Hippocampal formation (tissue), 2 donors: ENCODE measurements at places on chromosomes 7 and 10.

DNA sequence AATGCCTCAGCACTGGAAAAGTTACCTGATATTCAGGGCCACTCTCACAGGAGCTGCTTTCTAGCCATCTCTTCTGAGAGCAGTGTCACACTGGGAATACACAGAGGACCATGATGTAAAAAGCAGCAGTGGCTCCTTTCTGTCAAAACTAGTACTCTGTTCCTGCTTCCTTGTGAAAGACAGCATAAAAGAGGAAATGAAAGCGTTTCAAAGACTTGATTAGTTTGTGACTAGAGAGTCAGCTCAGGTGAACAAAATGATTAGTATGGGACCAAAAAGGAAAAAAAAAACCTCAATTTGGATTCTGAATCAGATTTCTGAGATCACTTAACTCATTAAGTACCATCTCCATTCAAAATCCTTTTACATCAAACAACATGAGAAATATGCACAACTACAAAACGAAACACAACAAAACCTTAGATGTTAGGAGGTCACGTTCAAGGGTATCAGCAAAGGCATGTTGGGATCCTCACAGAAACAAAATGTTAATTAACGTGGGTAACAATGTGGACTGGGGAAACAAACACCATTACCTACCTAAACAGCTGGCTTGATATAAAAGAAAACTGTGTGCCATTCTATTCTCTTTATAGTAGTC is 103.7 kb downstream of the MACC1 start:
- peak; percentile 19 for DNase-seq

GRCh38 chr10:128550045-128550444 is 423.8 kb upstream of the MKI67 start:
- DNase-seq: no peak

DNA sequence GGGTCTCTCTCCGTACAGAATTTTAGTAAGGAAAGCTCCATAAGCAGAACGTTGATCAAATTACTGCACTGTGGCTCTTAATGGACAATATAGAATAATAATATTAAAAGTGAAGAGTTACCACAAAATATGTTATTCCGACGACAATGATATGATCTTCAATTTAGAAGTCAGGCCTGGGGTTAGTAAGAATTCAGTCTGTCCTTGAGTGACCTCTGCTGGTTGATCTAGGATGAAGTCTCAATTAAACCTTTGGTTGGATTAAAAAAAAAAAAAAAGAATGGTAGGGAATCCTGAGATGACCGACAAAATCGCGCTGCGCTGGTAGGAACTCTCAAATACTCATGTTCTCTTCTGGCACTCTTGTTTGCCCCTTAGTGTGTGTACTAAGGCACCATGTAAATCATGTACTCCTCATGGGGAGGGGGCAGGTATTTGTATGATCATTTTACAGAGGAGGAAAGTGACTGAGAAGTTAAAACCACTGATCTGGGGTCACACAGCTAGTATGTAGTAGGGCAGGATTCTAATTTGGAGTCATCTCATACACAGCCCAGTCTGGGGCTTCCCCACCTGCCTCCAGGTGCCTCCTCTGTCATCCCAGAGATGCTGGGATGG is 161.3 kb upstream of the NPVF start:
- peak; percentile 69 for DNase-seq

- DNase-seq: no peak
Measured at GRCh38 chr7:27155816-27156507, 513 bp downstream of the HOXA7 start.

DNA sequence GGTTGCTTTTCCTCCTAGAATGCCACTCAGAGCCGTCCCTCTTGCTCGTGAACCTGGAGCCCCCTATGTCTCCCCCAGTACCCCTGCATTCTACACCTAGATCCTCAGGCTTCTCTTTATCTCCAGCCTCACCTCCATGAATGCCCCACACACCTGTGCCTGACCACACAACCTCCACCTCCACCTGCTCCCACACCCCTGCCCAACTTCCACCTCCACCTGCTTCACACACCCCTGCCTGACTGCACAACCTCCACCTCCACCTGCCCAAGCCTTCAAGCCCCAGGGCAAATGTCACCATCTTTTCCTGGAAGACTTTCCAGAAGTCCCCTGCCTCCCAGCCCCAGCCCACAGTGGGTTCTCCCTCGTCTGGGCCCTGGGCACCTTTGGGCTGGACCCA is 6.9 kb upstream of the LFNG start:
- DNase-seq: no peak

GRCh38 chr7:5689118-5689517 is 92.3 kb downstream of the RNF216 start:
- DNase-seq: no peak

- peak; percentile 70 for DNase-seq
Measured at GRCh38 chr7:123797673-123798531, 47.1 kb upstream of the HYAL4 start.
